ENCODE measurements at places on chromosomes 5 and 9.

DNA sequence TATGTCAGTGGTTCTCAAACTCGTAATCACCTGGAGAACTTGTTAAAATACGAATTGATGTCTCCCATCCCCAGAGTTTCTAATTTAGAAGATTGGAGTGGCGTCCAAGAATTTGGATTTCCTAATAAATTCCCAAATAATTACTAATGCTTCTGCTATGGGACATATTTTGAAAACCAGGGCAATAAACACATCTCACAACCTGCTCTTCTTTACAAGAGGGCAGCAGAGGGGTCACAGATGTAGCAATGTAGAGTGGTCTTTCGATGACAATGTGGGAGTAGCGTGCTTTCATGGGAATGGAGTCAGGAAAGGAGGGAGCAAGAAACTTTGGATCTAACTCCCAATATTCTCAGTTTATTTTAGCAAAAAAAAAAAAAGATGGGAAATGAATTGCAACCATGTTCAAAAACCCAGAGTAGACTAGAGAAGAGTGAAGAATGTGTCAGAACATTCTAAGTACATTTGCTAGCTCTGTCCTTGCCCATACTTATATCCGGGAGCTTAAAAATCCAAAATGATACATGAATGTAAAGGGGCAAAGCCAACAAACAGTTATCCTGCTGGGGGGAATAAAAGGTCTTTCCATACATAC is 33.8 kb upstream of the ALDH1A1 start:
- no peak for DNase-seq

- no peak for DNase-seq
Measured at GRCh38 chr5:157502143-157502647, 42.2 kb downstream of the NIPAL4 start.

DNA sequence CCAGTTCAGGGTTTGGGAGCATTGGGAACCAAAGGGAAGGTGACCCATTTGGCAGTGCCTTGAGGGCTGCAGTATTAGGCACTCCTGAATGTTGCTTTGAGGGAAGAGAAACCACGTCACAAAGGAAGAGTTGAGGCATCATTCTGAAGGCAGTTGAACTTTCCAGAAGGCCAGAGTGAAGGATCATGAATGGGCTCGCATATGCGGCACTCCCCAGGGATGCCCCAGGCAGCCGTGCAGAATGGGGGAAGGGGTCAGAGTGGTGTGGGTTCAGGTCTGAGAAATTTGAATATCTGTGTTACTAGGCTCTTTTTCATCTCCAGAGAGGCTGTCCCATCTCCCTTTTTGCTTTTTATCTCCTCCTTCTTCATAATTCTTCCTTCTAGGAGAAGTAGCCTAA is 60.6 kb upstream of the HMHB1 start:
- no peak for DNase-seq

GRCh38 chr9:117204971-117205370 is 209.9 kb downstream of the ASTN2 start:
- DNase-seq = no peak

DNA sequence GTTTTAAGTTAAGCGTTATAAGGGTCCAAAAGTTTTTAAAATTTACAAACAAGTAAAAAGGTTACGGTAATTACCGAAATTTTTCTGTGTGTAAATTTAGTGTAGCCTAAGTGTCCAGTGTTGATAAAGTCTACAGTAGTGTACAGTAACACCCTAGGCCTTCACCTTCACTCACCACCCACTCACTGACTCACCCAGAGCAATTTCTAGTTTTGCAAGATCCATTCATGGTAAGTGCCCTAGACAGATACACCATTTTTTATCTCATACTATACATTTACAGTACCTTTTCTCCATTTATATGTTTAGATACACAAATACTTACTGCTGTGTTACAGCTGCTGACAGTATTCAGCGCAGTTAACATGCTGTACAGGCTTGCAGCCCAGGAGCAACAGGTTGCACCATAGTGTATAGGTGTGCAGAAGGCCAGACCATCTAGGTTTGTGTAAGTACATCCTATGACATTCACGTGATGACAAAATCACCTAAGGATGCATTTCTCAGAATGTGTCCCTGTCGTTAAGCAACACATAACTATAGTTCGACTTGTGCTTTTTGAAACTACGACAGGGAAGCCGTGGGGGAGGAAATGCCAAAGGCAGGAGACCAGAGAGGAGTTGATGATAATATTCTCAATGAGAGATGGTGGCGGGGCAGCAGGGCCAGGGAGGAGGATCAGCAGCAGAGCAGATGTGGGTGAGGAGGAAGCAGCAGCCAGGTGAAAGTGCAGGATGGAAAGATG is 48.6 kb downstream of the PSMB7 start:
- DNase-seq = no peak

DNA sequence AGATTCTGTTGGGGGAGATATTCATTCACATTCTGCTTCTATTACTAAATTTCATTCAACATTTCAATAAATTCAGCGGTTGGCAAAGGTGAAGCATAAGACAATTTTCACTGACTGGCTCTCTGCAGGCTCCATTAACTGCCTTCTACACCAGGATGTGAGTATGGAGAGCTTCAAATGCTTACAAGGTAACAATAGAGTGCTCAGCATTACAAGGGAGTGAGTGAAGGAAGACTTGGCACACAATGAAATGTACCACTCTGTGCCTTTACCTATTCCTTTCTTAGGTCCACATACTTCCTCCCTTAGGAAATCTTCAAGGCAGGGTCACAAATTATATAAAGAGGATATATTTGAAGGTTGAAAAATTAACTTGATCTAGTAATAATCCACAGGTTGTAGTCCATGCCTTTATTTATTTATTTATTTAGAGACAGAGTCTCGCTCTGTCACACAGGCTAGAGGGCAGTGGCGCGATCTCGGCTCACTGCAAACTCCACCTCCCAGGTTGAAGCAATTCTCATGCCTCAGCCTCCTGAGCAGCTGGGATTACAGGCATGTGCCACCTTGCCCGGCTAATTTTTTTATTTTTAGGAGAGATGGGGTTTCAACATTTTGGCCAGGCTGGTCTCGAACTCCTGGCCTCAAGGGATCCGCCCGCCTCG is 76.6 kb upstream of the FAM169A start:
- DNase-seq = no peak

DNA sequence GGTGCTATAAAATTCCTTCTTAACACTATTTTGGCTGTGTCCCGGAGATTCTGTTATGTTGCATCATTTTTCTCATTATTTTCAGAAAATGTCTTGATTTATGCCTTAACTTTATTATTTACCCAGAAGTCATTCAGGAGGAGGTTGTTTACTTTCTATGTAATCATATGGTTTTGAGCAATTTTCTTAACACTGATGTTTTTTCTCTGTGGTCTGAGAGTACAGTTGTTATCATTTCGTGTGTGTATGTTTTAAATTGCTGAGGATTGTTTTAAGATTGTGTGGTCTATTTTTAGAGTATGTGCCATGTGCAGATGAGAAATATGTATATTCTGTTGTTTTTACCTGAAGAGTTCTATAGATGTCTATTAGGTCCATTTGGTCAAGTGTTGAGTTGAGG is 498.1 kb upstream of the ZNF608 start:
- DNase-seq = no peak

Measured in SHP77 (cell line).